CD4-positive, alpha-beta T cell treated with Interleukin-17A for 1 hour (primary cell): ENCODE measurements at places on chromosomes 13 and 19.

DNA sequence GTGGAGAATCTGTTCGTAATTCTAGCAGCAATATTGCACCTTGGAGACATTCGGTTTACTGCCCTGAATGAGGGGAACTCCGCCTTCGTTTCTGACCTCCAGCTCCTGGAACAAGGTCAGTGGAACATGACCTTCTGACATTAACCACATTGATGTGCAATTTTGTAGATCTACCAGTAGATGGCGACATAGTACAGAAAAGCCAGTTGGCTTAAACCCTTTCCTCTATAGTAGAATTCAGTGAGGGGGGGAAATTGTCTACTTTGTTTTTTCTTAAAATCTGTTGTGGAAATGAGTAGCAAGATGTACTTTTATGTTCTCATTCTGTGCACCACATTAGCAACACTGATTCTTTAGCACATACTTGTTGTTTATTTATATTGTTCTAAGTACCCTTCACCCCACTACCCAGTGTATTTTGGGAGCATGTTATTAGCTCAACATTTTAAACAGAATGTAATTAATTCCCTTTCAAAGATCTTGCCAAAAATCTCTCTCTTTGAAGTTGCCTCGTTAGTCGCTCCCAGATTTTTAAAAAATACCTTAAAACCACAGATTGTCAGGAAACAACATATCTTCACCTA lies 332.2 kb downstream of the MYO16 start:
- DNase-seq = peak; percentile 67

GRCh38 chr19:41311072-41311471 lies 1.1 kb downstream of the CCDC97 start:
- DNase-seq = no peak

DNA sequence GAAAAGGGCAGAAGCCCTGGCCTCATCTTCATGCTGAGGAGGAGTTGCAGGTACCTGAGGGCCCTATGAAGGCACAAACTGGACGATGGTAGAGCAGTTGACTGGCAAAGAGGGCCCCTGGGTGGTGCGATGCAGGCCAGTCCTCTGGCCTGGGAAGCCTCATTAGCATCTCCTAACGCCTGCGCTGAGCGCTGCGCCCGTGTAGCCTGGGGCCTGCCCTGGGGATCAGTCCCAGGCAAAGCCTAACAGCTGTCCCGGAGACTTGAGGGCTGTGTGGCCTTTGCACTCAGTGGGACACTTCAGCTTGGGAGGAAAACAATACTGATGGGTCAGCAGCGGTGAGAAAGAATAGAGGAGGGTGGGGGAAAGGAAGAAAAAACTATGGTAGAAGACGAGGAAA lies 187.7 kb downstream of the RAP2A start:
- DNase-seq = no peak

DNA sequence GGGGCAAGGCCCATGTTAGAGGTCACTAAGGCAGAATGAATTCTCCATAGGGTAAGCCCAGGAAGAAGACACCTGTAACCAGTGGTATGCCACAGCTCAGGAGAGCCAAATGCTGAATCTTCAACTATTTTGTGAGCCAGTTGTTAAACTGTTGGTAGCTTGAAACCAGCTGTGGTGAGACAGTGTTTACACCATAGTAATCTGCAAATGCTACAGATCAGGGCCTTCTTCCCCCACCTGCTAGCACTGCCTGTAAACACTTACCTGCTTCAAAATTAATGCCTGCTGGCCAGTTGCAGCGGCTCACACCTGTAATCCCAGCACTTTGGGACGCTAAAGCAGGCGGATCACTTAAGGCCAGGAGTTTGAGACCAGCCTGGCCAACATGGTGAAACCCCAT lies 12.1 kb downstream of the FBXL12 start:
- DNase-seq = no peak

DNA sequence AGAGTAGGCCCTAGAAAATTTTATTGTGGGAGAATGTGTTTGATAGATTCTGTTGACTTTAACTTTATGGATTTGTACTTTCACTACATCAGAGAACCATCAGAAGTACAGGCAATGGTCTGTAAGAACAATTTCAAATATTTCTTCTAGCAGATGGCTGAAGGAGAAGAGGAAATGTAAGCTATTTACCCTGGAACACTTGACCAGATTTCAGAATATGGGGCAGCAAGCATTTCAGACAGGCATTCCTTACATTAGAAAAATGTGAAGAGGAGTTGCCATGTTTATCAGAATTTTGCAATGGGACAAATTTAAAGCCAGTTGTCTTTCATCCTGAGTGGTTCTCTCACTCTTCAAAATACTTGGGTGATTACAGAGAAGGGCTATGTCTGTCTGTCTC lies 7.5 kb downstream of the FRY start:
- DNase-seq = no peak

GRCh38 chr13:99757756-99758459 lies 213.7 kb downstream of the ZIC5 start:
- no peak for DNase-seq

DNA sequence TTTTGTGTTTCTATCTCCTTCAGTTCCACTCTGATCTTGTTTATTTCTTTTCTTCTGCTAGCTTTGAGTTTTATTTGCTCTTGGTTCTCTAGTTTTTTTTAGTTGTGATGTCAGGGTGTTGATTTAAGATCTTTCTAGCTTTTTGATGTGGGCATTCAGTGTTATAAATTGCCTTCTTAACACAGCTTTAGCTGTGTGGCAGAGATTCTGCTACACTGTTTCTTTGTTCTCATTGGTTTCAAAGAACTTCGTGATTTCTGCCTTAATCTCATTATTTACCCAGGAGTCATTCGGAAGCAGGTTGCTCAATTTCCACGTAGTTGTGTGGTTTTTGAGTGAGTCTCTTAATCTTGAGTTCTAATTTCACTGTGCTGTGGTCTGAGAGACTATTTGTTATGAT lies 251.7 kb upstream of the HTR2A start:
- DNase-seq = no peak

GRCh38 chr13:44022196-44022595 lies 142.5 kb downstream of the LACC1 start:
- DNase-seq = no peak

GRCh38 chr13:113819731-113820715 lies 43.9 kb downstream of the GAS6 start:
- no peak for DNase-seq

DNA sequence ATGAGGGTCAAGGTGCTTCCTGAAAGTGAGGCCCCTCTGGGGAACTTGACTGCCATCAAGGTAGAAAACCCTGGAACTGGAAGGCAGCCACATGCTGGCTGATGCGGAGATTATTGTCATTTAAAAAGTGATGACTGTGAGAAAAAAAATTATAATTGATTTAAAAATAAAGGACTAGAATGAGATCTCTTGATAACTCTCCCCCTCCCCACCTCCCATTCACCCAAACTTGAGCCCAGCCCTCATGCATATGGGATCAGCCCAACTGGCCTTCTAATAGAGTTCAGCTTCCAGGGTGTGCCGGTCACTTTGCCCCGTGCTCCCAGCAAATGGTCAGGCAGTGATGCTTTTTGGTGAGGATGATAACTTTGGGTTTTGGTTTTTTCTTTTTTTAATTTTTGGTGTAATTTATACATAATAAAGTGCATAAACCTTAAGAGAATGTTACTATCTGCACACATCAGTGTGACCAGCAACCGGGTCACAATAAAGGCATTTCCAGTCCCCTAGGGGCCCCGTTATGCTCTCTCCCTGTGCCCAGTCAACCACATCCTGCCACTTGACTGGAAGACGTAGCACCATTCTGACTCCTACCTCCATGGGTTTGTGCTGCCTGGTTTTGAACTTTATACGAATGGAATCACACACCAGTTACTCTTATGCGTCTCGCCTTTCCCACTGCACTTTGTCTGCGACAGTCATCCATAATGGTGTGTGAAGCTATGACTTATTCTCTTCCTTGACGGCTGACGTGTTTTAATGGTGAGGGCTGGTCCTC lies 187.9 kb downstream of the USP12 start:
- no peak for DNase-seq

DNA sequence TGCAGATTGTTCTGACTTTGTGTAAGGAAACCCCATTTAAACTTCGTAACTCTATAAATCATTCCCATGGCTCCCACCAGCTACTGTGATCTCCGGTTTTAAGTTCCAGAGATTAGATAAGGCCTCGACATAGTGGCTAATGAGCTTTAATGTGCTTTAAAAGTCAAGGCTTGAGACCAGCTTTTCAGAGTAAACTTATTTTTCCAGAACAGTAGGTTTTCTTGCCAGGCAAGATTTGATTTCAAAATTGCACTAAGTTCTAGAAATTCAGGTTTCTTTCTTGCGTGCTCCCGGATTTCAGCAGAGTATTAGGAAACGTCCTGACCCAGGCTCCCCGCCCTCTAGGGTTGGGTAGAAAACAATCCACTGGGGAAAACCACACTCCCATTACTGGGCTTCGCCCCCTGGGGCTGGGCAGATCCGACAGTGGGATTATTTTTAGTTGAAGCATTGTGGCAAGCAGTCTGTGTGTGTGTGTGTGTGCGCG lies 43.3 kb downstream of the CRYL1 start:
- DNase-seq = no peak

DNA sequence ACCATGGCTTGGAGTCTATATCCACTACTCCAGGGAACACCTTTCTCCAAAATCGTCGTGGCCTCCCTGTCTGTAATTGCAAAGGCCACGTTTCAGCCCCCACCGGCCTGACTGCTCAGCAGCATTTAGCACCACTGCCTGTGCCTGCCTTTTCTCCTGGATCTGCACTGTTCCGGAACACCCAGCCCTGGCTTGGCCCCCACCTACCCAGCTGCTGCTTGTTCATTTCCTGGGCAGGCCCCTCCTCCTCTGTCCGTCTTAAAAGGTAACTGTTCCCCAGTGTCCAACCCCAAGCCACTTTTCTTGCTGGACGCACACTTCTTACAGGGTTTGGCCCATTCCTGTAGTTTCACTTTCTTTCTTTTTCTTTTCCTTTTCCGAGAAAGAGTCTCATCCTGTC lies 8.5 kb upstream of the SYT5 start:
- DNase-seq = no peak

DNA sequence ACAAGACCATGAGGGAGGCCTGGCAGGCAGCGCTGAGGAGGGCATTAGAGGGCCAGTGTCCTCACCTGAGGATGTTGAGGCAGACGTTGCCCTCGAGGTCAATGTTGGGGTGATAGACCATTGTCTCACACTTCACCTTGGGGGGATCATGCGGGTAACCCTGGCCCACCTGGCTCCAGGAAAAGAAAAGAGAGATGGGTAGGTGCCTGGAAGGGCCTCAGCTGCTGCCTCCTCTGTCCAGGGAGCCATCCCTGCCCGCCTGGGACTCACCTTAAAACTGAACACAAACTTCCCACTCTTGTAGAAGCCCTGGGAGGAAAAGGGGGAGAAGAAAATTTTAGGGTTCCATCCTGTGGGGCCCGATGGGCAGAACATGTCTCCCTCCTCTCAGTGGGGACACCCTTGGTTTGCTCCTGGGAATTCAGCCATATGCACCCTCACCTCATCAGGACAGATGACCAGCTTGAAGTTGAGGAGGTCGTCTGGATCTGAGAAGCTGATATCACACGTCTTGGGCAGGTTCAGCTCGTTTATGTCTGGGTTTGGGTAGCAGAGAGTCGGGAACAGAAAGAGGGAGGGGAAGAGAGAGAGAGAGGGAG lies 1.7 kb downstream of the UBE2M start:
- no peak for DNase-seq

DNA sequence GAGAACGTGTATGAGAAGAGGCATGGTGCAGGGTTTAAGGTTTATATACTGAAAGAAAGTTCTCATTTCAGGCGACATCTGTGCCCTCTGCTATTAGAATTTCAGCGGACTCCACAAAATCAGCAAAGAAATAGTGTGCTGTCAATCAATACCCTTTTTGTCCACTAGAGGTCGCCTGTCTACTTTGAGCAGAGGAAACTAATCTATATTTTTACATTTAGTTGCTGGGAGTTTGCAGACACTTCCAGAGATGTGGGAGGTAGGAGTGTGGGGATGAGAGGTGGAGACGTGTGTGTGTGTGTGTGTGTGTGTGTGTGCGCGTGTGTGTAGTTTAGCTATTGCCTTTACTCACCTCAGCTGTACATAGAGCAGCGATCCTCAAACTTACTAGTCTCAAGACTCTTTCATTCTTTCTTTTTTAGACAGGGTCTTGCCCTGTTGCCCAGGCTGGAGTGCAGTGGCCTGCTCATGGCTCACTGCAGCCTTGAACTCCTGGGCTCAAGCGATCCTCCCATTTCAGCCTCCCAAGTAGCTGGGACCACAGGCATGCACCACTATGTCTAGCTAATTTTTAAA lies 9.7 kb downstream of the INAFM1 start:
- peak; percentile 78 for DNase-seq

DNA sequence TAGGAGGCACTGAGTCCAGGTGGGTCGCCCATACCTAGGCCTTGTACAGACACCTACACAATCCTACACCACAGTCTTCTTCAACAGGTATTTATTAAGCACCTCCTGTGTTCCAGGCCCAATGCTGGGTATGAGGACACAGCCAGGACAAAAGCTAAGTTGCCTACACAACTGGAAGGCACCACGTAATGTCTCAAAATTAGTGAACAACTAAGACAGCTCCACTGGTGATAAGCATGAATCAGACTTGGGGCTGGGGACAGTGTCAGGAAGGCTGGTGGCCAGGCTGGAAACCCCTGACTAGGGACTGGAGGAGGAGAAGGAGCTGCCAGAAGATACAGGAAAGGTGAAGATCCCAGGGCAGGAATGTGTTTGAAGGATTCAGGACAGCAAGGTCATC lies 2.4 kb downstream of the SMIM24 start:
- DNase-seq = no peak

DNA sequence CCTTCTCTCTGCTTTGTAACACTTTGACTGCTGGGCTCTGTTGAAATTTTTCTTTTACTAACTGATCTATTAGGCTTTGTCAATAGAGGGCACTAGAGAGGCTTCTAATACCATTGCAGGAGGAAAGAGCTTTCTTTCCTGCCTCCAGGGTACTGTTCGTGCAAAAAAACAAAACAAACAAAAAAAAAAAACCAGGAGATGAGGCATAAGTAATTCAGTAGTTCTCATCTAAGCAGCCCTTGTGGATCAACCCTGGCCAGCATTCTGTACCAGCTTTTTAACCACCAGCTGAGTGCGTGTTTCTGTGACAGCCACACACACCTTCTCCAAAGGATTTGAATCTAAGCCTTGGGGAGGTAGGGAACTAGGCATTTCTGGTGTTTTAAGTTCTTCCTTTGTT lies 1707.6 kb upstream of the SLC10A2 start:
- peak; percentile 13 for DNase-seq

DNA sequence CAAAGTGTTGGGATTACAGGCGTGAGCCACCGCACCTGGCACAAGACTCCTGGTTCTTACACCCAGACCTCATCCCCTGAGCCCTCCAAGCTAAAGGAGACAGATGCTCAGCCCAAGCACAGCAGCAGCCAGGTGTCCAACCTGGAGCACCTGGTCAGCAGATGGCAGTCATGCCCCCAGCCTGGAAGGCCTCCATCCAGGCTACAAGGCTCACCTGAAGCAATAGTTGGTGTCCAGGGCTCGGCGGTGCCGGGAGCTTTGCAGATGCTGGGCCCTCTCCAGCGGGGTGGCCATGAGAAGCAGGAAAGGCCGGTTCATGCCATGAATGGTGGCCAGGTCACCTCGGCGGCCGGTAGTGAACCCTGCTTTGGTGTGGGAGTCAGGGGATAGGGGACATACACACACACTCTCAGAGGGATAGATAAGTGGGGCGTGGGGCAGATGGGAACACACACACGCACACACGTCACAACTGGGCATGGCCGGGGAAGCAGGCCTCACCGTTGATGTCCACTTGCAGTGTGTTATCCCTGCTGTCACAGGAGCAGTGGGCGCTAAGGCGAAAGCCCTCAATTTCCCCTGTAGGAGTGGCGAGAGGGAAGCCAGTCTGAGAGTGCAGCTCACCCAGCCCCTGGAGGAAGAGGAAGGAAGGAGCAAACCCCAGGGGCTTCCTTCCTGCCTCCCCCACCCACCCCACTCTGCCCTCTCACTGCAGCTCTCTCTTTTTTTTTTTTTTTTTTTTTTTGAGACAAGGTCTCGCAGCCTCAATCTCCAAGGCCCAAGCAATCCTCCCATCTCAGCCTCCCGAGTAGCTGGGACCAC lies 11.8 kb downstream of the TGFB1 start:
- DNase-seq = peak; percentile 49
